ENCODE measurements at places on chromosomes 7 and 10.

GRCh38 chr10:12319076-12319475, 30.3 kb upstream of the CAMK1D start:
- DNase-seq, result no peak

DNA sequence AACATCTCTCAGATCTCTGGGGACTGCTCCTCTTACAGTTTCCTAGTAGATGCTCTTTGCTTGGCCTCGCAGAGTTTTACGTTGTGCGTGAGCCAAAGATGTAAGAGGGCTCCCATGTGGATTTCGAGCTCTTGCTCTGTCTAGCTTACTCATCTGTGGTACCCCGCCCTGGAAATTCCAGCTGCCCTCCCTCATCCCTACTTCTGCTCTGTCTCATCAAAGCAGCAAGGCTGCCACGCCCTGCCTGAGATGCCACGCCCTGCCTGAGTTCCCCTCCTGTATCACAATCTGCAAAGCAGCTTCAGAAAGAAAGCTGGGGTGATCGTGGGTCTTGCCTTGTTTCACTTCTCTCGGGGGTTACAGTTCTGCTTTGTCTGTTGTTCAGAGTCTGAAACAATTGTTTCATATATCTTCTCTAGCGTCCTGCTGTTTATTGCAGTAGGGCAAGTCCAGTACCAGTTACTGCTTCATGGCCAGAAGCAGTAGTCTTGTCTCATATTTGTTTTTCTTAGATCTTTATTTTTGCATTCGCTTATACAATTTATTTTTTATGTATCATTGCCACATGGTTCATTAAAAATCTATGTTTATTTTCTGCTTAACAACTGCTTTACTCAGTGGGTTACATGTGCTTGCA, 36.1 kb upstream of the CCNY start:
- DNase-seq, result no peak

DNA sequence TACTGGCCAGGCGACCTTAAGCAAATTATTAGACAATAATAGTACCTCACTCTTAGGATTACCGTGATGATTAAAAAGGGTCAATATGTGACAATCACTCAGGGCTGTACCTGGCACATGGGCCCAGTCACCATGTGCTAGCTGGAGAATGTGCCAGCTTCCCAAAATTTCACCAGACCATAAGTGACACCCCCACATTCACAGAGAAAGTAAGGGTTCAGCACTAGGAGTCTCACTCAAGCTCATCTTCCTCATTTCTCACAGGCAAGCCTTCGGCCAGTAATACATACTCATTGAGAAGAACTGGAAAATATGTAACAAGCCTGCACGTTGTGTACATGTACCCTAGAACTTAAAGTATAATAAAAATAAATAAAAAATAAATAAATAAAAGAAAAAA, 22.4 kb upstream of the C10orf71 start:
- DNase-seq, result no peak

DNA sequence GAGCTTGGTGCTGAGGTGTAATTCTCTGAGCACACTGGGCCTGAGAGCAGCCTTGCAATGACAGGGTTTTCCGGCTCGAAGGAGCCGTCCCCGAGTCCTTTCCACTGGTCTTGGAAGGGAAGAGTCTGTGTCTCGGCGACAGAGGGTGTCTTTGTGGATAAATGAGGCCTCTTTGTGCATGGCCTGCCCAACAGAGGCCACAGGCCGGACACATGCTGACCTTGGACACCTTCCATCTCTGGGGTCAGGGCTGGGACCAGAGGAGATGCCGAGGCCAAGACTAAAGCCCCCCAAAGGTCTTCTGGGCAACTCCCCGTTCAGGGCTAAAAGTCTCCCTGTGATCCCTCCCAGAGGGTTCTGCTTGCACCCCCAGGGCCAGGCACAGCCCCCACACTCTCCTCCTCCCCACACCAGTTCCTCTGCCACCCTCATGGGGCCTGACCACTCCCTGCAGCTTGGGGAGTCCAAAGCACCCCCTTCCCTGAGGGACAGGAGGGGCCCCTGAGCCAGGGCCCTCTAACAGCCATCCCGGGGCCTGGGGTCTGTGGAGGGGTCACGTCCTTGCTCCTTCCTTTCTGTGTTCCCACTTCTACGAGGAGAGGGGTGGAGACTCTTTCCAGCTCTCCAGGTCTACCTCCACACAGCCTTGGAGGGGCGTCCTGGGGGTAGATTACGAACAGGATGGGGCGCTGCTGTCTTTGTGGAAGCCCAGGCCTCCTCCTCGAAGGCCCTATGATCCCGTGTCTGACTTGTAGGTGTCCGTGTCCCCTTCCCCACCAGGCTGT, 130.6 kb upstream of the FAM20C start:
- no peak for DNase-seq

DNA sequence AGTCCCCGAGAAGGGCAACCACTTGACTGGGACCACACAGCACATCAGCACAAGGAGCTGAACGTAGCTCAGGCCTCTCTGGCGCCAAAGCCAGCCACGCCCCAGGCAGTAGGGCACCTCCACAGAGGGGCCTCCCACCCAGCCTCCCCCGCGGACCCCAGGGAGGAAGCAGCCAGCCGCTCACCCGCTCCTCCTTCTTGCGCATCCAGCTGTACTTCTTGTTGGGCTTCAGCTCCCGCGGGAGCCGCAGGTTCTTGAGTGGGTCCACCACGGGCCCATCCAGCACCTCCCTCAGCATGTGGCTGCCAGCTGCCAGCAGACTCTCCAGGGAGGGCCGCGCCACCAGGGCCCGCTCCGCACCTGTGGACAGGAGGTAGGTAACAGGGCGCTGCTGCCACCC, 61.2 kb downstream of the TNRC18 start:
- no peak for DNase-seq

DNA sequence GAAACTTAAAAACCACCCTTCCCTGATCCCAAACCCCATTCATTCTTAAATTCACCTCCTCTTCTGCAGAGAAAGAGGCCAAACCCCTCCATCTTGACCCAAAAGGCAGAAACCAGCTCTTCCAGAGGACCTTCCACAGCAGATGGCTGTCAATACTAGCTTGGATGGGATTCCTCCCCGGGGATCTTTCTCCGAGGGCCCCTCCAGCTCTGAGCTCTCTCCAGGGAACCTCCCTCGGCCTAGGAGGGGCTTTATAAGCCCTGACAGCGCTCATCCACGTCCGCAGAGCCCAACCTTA, 5.4 kb downstream of the TNRC18 start:
- DNase-seq, result no peak
